ENCODE measurements at places on chromosomes 13 and 19.

DNA sequence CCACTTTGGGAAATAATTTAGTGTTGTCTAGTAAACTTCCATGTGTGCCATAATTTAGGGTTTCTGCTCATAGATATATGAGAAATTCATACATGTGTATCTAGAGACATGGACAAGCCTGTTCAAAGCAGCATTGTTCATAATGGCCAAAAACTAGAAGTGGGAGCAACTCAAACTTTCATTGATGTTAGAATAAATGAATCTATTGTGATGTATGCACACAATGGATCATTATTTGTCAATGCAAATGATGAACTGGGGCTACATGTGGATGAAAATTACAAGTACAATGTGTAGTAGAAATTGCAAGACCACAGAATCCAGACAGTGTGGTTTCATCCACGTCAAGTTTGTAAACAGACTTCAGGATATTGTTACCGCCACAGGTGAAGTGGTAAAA, 284.7 kb downstream of the SLC7A1 start:
- DNase-seq, result no peak

- DNase-seq, result no peak
Measured at GRCh38 chr13:77715233-77715891, 17.9 kb downstream of the SLAIN1 start.

DNA sequence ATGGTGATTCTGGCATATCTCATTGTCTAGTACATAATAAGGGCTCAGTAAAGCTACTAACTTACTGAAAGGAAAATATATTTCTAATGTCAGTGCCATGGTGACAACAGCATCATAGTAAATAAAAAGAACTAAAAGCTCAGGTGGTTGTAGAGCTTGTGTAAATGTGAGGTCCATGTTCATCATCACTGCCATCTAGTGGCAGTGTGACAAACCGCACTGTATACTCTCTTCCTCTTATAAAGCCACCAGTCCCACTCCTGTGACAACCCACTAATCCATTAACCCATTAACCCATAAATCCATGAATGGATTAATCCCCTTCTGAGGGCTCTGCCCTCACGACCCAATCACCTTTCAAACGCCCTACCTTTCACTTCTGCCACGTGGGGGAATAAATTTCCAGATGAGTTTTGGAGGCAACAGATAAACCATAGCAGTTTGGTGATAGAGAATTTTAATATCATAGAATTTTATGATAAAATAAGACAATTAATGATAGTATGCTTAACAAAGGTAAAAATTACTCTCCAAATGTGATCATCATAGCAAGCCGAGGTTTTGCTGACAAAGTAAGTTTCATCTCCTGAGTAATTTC, 160.4 kb upstream of the SGCG start:
- no peak for DNase-seq

DNA sequence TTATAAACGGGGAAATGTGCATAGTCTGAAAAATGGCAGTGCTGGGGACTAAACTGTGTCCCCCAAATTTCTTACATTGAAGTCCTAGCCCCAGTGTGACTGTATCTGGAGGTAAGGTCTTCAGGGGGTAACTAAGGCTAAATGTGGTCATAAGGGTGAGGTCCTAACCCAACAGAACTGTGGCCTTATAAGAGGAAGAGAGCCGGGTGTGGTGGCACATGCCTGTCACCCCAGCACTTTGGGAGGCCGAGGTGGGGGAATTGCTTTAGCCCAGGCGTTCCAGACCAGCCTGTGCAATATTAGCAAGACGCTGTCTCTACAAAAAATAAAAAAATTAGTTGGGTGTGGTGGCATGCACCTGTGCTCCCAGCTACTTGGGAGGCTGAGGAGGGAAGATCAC, 17.8 kb downstream of the PROZ start:
- no peak for DNase-seq

DNA sequence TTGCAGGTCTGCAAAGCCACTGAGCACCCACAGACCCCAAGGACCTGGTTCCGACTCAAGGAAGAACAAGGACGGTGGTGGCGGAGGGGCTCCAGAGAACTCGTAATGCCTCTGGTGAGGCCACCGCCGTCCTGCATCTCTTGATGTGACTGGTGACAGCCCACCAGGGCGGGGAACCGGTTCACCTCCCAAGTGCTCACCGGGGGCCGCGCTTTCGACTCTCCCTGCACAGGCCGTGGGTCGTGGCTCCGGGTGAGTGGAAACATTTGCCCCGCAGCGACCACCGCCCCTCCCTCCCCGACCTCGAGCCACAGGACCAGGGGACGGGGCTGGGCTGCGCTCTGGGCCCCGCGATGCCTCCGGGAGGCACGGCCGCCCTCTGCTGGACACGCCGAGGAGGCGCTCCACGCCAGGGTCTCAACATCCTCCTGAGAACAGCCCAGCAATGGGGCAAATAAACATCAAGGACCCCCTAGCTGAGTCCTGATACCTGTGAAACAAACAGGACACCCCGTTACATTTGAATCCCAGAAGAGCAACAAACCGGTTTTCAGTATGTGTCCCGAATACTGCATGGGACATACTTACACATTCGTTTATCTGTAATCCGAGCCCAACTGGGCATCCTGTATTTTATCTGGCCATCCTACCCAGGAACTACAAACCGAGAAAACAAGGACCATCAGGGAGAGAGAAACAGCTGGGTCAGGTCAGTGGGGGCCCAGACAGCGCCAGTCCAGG, 3.9 kb upstream of the PLPP2 start:
- peak; percentile 29 for DNase-seq

- DNase-seq, result no peak
Measured at GRCh38 chr13:60765700-60766411, 368.8 kb downstream of the TDRD3 start.

- peak; percentile 94 for DNase-seq
Measured at GRCh38 chr19:35869327-35870123, 1.2 kb downstream of the APLP1 start.

GRCh38 chr19:2424686-2425621, 2.4 kb downstream of the TIMM13 start:
- DNase-seq, result no peak

DNA sequence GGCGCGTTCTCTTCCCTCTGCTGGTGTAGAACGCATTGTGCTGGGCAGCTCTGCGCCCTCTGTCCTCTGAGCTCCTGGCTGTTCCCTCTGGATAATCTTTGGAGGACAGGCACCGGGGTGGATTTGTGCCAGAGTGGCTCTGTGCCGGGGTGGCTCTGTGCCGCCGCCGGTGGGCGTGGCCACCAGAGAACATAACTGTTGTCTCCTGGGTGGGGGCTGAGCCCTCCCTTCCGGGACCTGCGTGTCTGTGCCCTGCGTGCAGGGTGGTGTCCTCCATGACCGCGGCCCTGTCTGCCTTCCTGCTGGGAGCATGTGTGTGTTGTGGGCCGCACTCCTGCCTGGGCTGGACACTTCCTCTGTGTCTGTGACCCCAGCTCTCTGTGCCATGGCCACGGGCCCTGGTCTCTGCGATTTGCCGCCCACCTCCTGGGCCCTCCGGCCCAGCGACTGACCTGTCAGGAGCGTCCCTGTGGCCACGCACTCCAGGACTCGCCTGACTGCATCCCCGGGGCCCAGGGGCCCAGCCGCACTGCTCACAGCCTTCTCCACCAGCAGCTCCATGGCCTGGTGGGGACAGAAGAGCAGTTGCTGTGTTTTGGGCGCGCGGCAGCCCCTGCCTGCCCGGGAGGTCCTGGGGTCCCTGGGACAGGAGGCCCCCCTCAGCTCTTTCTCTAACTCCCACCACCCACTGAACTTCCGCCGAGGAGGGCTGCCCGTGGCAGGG, 22.4 kb upstream of the MATK start:
- no peak for DNase-seq

- peak; percentile 63 for DNase-seq
Measured at GRCh38 chr13:98480915-98481877, 95.7 kb downstream of the STK24 start.

DNA sequence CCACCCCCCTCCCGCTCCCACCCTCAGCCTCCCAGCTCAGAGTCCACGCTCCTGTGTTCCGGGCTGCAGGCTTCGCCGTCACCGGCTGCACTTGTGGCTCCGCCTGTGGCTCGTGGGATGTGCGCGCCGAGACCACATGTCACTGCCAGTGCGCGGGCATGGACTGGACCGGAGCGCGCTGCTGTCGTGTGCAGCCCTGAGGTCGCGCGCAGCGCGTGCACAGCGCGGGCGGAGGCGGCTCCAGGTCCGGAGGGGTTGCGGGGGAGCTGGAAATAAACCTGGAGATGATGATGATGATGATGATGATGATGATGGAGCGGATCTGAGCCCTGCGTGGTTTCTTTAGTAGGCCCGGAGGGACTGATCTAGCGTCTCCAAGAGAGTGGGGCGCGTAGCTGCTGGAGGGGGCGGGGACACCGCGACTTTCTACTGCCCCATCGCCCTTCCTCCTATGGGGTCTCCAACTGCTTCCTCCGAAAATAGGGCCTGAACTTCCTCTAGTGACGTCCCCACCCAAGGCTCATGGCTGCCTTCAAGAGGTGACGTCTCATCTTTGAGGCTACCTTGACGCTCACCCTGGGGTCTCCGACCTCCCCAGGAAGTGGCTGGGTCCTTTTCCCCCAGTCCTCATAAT, 1.4 kb downstream of the RETN start:
- no peak for DNase-seq

GRCh38 chr19:7994114-7994513, 11.3 kb downstream of the ELAVL1 start:
- no peak for DNase-seq

- no peak for DNase-seq
Measured at GRCh38 chr19:39846678-39847486, 703 bp upstream of the FBL start.

- no peak for DNase-seq
Measured at GRCh38 chr19:48715681-48716171, 3.8 kb downstream of the MAMSTR start.

DNA sequence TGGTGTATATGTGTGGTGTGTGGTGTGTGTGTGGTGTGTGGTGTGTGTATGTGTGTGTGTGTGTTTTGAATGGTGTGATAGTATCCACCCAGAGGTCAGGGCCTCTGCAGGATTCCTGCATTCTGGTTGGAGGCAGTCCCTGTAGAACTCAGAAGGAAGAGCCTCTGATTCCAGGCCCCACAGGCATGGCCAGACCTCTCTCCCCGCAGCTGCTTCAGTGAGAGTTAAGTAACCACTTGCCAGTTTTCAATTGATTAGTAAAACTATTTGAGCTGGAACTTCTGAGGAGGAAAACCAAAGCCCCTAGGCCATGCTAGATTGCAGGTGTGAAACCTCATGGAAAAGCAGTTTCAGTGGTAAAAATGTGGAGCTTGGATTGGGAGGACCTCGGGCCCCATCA, 2.1 kb downstream of the ATP12A start:
- no peak for DNase-seq

DNA sequence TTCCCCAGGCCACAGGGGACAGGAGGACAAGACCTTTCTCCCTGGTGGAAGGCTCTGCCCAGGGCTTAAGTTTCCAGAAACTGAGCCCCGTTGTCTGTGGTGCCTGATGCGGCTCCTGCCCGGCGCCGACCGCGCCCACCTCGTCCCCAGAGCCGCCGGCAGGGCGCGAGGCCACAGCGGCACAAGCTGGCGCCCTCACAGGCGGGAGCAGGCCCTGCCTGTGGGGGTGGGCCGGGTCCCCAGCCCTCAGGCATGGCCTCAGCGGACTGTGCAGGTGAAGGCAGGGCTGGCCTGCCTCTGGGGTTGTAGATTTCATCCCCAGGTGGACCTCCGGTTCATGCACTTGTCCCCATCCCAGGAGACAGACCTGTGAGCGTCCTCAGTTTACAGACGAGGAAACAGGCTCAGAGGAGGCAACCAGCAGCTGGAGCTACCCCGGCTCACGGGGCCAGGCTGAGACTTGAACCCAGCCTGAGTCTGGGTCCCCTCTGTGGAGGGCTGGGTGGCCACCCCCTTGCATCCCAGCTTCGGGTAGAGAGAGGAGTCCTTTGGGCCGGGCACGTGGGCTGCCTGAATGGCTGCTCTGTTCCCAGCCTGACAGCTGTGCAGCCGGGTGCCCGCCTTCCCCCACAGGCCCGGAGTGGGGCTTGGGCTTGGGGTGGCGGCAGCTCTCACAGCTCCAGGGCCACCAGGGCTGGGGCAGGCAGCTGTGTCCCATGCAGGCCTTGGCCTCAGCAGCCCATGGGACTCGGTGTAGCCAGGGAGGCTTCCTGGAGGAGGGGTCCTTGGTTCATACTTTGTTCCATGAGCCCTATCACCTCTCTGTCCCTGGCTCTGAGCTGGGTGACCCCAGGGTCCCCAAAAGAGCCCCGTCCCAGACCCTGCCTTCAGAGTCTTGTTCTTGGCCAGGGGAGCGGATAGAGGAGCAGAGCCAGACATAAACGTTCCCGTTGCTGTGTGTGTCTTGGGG, 26.8 kb downstream of the PIAS4 start:
- no peak for DNase-seq

DNA sequence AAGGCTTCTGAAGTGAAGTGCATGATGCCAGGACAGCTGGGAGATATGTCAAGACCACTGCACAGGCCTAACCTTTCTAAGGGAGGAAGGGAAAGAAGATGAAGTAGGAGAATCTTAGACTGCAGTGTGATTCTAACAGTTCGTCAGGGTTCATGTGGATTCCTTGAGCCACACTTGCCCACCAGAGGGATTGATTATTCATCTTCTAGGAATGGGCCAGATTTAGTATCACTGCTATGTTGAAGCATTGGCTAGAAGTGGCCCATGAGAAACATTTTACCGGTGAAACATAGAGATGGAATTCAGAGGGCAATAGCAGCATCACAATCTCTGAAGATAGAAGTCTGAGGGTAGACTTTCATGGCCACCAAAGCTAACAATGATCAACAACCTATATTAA, 550.8 kb upstream of the SLITRK1 start:
- DNase-seq, result no peak

- no peak for DNase-seq
Measured at GRCh38 chr13:79912403-79912802, 428.5 kb downstream of the SPRY2 start.

GRCh38 chr13:51520524-51520923, 63.7 kb upstream of the WDFY2 start:
- DNase-seq, result no peak

DNA sequence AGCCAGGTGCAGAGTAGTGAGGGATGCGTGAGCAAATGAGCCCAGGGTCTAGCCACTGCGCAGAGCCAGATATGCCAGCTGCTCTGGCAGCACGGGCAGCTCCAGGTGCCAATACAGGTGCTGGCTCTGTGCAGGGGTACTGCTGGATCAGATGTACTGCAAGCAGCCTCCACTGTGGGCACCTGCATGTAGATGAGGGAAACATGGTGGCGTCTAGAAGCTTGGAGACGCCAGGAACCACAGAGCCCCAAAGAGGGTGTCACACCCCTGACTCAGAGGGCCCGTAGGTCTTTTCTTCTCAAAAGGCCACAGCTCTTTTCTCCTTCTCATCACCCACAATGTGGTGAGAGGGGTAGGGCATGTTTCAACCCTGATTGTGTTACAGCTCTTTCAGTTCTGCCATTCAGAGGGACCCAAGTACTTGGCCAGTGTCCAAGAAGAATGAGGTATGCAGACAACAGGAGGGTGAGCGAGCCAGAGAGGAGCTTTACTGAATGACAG, 244.4 kb upstream of the SLITRK1 start:
- DNase-seq, result peak; percentile 53

DNA sequence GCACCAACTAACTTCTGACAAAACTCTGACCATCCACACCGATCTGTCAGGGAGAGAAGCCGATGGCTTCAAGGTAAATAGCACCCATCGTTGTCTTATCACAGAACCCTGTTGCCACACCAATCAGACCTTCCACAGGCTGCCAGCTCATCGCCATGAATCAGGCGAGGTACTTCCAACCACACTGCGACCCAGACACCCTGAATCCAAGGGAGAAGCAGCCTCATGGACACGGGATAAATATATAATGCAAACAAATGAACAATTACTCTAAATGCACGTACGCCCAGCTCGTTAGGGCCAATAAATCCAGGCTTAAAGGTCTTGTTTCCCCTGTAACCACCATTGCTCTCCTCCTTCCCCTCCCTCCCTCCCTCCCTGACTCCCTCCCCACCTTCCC, 20.8 kb downstream of the RANBP3 start:
- DNase-seq, result no peak

All from NCI-H2171 (cell line).